ENCODE measurements at places on chromosomes 6 and 20.
A peak's percentile ranks its signal among the peaks of the same experiment; 100 is the strongest.

GRCh38 chr6:139480356-139481165, 106.1 kb upstream of the CITED2 start:
- no peak for DNase-seq

GRCh38 chr20:47809161-47809960, 24.1 kb upstream of the SULF2 start:
- no peak for DNase-seq

GRCh38 chr6:70857387-70858077, 99.3 kb downstream of the B3GAT2 start:
- no peak for DNase-seq

- DNase-seq = no peak
Observed at GRCh38 chr6:25239498-25239897, 39.7 kb upstream of the CARMIL1 start.

GRCh38 chr6:122495612-122496011, 24.0 kb upstream of the SERINC1 start:
- DNase-seq = no peak

- no peak for DNase-seq
Observed at GRCh38 chr20:25580711-25581110, 4.6 kb downstream of the NINL start.

- peak; percentile 16 for DNase-seq
Observed at GRCh38 chr6:170147832-170148708, 142.8 kb downstream of the DLL1 start.

DNA sequence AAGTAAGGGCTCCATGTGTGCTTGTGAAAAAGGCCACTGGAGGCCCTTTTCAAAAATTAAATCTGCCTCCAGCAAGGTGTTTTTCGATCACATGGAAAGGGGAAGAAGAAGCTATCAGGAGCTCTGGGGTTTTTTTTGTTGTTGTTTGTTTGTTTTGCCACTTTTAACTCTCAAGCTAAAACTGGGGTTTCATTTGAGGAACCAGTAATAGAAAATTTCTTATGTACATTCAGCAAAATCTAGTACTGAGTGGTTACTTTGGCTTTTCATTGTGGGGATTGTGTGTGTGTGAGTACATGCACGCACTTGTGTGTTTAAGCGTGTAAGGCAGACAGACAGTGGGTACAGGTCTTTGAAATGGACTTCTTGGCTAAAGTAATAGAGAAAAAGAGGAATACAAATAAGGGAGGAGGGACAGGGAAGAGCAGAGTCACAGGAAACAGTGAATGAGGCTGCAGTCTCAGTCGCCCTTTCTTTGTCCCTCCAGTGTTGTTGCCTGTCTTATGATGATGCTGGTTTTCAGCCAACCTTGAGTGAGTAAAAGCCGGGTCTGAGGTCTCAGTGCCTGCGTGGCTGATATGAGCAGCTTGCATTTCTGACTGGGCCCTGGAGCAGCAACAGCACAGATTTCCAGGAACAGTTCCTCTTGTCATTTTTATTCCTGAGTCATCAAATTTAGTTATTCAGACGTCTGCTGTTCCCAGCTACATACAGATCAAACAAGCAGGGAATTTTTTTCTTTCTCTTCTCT, 26.2 kb downstream of the SLC16A10 start:
- peak; percentile 6 for DNase-seq

GRCh38 chr6:53915026-53915691, 120.4 kb downstream of the LRRC1 start:
- no peak for DNase-seq

GRCh38 chr20:4605166-4605565, 116.5 kb upstream of the PRND start:
- DNase-seq = no peak

GRCh38 chr6:96058082-96058481, 42.3 kb downstream of the FUT9 start:
- DNase-seq = no peak

DNA sequence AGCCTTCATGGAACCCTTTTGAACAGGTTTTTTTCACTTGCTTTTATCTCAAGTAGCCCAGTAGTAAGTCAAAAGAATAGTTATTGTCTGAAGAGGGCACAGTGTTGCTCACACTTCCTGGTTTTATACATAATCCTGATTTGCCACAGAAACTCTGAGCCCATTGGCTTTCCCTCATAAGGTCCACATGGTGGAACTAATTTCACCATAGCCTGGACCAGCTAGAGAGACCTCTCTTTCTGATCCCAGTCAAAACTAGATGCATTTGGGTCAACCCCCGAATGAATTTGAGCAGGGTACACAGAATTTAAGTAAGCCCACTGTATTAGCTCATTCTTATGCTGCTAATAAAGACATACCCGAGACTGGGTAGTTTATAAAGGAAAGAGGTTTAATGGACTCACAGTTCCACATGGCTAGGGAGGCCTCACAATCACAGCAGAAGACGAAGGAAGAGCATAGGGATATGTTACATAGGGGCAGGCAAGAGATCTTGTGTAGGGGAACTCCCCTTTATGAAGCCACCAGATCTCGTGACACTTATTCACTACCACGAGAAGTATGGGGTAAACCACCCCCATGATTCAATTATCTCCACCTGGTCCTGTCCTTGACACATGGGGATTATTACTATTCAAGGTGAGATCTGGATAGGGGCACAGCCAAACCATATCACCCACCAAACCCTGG, 6.2 kb downstream of the RWDD2A start:
- DNase-seq = no peak

- DNase-seq = no peak
Observed at GRCh38 chr6:42390228-42390934, 61.3 kb downstream of the TRERF1 start.

- no peak for DNase-seq
Observed at GRCh38 chr6:69019832-69020231, 384.8 kb downstream of the ADGRB3 start.

GRCh38 chr6:44514085-44514484, 126.6 kb downstream of the CDC5L start:
- no peak for DNase-seq

DNA sequence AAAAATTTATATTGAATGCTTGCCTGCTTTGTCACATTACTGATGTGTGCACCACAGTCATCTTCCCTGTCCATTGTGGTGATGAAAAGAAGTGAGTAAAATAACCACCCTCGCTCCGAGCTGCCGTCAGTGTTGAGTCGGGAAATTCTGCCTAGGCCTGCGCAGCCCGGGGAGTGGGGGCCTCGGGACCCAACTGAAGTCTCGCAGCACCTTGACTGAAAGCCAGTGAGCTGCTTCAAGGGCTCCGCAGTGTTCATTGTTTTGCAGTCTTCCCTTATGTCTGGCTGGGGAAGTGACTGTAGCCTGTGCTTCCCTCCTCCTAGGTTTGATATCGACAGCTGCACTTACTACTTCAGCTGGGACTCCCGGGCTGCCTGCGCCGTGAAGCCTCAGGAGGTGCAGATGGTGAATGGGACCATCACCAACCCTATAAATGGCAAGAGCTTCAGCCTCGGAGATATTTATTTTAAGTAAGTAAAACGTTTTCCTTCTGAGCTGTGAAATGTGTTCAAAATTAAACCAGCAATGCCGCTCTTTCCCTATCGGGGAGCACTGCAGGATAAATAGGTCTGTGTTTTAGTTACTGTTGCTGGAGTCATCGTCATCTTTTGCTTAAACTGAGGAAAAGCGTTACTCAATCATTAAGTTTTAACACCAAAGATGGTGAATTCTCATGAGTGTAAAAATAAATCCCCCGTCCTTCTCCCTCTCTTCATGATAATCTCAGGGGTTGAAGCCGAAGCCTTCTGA, 32.7 kb upstream of the SLC22A1 start:
- DNase-seq = no peak

GRCh38 chr6:169229615-169230321, 23.9 kb downstream of the THBS2 start:
- no peak for DNase-seq

DNA sequence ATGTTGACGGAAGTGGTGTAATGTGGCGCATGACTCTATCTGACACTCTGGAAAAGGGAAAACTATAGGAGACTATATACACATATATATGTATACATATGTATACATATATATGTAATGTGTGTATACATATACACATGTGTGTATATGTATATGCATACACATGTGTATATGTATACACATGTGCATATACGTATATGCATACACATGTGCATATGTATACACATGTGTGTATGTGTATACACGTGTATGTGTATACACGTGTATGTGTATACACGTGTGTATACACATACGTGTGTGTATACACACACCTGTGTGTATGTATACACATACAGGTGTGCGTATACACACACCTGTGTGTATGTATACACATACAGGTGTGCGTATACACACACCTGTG, 683.4 kb upstream of the FLRT3 start:
- no peak for DNase-seq

- DNase-seq = no peak
Observed at GRCh38 chr20:46200582-46201570, 82.8 kb downstream of the CD40 start.

- DNase-seq = no peak
Observed at GRCh38 chr6:170099387-170099786, 191.5 kb downstream of the DLL1 start.

GRCh38 chr6:135094403-135094821, 39.8 kb upstream of the HBS1L start:
- no peak for DNase-seq

DNA sequence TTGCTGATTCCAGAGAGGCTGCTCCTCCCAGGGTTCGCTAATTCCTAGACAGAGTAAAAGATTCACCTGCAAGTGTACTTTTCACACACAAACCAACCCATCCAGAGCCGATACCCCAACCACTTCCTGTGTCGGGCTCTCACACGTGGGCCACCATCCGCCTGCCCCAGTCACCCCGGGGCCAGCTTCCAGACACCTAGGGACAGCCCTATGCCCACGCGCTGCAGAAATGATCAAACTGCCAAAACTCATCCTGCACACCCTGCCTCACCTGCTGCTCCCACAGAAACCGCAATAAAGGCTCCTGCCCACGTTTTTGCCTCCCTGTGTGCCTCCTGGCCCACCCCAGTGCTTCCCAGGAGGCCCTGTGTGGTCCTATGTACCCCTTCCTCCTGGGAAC, 59.5 kb downstream of the PSMG4 start:
- DNase-seq = no peak
